Peyer's patch (tissue), 4 donors: ENCODE measurements at places on chromosomes 3 and 15. TPM values are rescaled to one million over a fixed set of nuclear protein-coding genes. Genes with fewer than 3 reads are reported as not detected.

DNA sequence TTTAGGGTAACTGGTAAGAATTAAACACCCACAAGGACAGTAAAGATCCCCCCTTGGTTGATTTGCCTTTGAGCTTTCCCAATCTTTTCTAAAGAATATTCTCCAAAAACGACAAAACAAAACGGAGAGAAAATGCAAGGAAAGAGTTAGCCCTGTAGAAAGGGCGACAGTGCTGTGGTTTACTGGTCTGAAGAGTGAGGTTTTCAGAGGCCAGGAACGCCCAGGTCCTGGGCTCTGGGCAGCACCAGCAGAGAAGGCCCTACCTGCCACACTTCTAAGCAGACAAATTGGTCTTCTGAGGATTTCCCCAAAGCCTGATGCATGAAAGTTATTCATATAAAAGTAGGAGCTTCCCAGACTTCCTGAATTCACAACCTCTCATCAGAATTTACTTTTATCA is 119.3 kb downstream of the KCNMB2 start:
- DNase-seq = no peak

- DNase-seq = no peak
These were observed 1273.0 kb downstream of the OTOL1 start for GRCh38 chr3:162769564-162769963.

DNA sequence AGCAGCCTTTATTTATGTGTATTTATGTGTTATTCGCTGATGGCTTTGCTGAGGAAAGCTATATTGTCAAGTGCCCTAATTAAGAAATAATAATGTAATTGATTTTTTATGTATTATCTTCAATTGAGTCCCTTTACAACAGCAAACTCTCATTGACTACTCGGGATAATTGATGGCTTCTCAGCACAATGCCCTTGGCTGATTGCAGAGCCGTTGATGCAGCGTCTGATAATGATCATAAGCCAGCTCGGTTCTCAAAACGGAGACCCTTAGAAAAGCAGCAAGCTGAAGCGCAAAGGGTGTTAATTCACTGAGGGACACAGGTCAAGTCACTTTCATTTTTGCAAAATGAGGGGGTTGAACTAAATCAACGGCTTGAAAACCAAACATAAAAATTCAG is 357.1 kb upstream of the KCNH8 start:
- no peak for DNase-seq

- DNase-seq = no peak
These were observed 28.9 kb downstream of the FAM43A start for GRCh38 chr3:194714564-194714963.

The SNX1 gene
- total RNA-seq = 76.5 TPM

The FSTL1 gene
- 84.2 TPM for total RNA-seq
